Ovary (tissue), 10 donors: ENCODE measurements at places on chromosomes 3 and 15. TPM values are rescaled to one million over a fixed set of nuclear protein-coding genes. Genes with fewer than 3 reads are reported as not detected.

Gene P3H2
- total RNA-seq: 25.6 TPM

Gene PAK6
- 6.7 TPM for total RNA-seq

Gene SNTN
- 0.24 TPM for total RNA-seq

Gene ADPGK
- 28.1 TPM for total RNA-seq

Gene INSYN1
- 39.7 TPM for total RNA-seq

Gene DNAH1
- total RNA-seq: 8.1 TPM

Gene LMAN1L
- total RNA-seq: not detected

- no peak for DNase-seq
Measured at GRCh38 chr3:43290956-43291355, 4.6 kb downstream of the SNRK start.

DNA sequence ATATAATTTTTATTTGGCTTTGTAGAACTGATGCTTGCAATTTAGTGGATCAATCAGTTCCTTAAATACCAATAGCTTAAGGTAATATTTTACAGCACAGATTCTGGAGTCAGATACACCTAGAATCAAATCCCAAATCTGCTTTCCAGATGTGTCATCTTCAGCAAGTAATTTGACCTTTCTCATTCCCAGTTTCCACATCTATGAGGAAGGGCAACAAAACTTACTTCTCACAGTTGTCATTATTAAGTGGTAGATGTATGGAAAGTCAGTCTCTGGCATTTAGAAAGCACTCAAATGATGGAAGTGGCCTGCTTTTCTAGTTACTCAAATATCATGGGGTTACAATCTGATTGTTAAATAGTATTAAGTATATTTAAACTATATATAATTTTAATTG lies 767.0 kb downstream of the CADM2 start:
- no peak for DNase-seq

DNA sequence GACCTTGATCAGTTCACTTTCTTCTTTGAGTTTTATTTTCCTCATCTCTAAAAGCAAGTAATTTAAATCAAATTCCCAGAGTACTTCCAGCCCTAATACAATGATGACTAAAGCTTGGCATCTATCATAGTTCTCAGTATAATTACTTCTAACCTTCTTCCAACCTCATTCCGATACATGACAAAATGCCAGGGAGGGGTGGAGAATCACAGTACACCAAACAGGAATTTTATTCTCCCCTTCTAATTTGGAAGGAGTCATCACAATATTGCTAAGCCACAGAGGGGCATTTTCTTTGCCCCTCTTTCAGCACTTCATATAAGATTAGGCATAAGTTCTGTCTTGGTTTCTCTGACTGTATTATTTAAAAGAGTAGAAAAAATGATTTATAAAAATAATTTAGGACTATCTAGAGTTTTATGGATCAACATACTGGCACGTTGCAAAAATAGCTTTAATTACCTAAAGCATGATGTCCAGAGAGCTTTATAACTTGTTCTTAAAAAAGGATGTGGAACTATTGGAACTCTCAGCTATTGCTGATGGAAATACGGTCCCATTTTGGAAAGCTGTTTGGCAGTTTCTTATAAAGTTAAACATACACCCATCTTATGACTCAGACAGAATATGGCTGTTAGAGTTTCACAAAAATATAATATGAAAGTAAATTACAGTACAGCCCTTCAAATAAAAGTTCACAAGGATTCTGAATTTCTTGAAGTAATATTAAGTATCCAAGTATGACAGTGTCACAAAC lies 86.9 kb upstream of the UBE2E2 start:
- no peak for DNase-seq

- DNase-seq: no peak
Measured at GRCh38 chr15:52236013-52236412, 44.8 kb upstream of the GNB5 start.

- no peak for DNase-seq
Measured at GRCh38 chr15:35505141-35505540, 40.8 kb downstream of the DPH6 start.

GRCh38 chr3:129045675-129046036 lies 14.9 kb upstream of the GP9 start:
- DNase-seq: peak; percentile 52

DNA sequence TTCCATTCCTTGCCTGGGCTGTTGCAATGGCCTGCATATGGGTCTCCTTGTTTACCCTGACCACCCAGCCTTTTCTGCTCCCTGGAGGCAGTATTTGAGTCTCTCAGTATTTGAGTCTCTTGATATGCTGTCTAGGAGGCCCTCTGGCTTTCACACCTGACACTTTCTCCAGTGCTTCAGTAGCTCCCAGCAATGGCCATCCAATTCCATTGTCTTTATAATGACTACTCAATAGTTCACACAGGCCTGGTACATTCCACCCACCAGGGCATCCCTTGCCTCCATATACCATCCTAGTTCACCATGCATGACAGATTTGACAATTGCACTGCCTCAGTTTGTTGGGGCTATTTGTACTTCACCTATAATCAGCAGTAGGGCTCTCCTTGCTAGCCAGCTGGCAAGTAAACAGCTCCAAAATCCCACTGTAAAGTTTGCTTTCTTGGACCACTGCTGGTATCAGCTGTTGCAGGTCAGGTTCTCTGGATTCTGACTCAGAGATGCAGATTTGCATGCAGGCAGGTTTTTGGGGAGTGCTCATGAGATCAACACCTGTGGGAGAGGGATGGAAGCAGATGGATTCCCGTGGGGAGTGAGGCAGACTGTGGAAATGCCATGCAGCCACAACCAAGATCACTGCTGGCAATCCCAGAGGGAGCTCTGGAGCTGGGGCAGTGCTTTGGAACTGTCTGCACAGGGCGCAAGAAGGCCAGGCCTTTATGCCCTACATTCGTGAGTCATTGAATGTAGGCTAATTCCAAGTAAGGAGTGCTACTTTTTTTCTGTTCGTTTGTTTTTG lies 19.1 kb upstream of the XIRP1 start:
- DNase-seq: no peak

GRCh38 chr3:81871358-81872155 lies 110.1 kb upstream of the GBE1 start:
- no peak for DNase-seq

DNA sequence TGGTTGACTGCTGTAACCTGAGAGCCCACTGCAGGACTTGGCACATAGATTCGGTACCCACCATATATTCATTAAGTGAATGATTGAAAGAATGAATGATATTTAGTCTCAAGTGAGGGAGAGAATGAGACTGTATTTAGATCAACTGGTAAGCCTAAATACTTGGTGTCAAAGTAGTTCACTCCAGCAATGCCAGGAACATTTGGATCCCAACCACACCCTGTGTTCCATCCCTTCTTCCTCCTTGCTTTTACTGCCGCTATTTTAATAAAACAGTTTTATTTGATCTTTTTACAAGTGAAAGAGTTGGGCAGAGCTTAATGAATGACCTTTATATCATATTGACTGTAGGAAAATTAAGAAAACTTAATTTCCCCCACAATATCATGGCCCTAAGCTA lies 473.6 kb upstream of the CBLB start:
- no peak for DNase-seq

GRCh38 chr15:68252925-68253534 lies 23.5 kb upstream of the CLN6 start:
- DNase-seq: no peak

DNA sequence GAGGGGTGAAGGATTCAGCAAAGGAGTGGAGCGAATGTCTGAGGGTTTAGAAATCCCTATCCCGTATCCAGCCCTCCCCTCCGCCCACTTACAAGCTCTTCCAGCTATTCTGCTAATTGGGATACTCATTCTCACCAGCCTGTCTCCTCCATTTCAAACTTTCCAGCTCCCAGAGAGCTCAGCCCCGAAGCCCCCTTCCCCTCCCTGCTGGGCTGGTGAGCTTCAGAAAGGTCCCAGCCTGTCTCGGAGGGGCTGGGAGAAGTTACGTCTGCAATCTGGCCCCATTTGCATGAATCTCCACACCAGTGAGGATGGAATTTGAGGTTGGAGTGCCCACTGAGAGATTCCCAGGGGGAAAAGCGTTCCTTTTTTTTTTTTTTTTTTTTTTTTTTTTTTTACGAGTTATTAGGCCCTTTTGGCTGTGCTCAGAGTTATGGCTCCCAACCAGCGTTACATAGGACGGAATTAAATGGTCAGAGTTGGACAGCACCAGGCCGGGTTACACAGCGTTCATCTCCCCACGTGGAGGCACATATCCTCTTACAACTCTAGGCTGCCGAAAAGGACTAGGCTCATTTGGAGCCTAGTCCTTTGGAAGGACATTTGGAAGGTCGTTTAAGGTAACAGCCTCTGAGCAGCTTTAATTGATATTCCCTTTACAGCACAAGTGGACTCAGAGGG lies 34.6 kb downstream of the FGD5 start:
- DNase-seq: no peak

DNA sequence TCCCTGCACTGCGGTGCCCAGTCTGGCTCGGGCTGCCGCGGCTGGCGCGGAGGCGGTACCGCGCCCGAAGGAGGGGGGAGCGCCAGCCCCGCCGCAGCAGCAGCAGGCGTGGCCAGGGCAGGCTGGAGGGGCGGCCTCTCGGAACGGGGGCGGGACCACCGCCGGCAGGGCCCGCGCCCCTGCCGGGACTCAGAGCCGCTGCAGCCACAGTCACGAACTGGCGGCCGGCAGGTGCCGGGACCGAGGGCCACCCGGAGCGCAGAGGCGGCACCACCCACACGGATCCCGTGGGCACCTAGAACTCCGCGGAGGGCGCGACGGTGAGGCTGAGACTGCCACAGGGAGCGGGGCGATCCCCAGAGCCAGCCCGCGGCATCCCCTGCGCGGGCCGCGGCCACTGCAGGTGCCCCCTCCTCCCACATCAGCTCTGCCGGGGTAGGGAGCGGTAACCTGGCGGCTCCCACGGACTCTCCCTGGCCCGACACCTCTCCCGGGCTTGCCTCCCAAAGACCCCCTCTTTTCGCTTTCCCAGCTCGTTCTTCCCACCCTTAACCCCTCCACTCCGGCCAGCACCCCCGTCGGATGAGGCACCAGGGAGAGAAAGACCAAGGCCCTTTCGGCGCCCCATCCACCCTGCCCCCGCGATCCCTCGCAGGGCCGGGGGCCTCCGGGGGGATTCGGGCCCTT lies at the start of gene VWA5B2:
VWA5B2 (plus strand) TSS at position 192 of the 687 bp plus-strand sequence. CDS start 944 bp downstream, outside the sequence.
- DNase-seq: no peak

DNA sequence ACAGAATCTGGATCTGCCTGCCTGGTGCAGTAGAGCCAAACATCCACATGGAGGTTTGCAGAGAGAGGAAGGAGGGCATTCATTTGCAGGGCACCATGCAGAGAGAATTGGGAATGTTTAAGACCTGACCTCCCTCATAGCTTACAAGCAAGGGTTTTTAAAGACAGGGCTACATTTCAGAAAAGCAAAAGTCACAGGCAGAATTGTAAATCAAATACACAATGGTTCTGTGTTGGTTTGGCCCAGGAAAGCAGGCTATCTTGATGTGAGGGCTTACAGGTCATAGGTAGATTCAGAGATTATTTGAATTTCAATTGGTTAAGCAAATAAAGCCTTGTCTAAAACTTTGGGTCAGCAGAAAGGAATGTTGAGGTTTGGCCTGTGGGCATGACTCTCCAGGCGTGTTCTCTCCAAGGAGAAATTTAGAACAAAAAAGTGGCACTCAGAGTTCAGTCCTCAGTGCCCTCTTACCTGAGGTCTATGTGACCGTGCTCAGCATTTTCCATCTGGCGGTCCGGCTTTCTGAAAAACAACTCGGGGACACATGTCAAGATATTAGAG lies 91.5 kb downstream of the CD47 start:
- DNase-seq: no peak
